ENCODE measurements at places on chromosomes 2 and 18.

DNA sequence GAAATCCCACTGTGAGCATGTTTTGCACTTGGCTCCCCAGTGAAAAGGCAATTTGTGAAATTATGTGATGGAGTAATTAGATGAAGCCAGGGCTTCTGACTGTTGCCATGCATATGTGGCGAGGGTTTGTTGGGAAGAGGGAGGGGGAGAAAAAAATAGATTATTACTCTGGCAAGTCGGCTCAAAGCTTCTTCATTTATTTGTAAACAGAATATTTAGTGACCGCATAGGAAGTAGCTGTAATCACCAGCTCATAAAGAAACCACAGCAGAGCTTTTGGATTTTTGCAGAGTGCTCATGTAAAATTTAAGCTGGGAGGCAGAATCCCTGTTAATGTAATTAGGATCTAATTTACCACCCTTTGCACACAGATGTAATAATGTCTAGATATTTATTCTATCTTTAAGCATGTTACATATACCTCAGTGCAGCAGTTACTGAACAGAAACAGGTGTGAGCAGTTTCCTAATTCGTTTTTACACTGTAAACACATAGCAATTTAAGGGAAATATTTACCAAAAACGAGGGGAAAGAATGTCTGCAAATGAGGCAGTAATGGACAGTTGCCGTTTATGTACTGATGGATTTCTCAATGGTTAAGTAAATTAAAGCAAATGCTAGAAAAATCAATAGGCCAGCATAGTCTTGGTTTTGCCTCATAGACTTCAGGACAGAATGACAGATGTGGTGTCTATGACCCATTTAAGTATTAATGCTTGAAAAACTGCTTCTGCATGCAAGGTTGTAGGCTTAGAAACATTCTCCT is 87.9 kb downstream of the MEIS1 start:
- no peak for DNase-seq

DNA sequence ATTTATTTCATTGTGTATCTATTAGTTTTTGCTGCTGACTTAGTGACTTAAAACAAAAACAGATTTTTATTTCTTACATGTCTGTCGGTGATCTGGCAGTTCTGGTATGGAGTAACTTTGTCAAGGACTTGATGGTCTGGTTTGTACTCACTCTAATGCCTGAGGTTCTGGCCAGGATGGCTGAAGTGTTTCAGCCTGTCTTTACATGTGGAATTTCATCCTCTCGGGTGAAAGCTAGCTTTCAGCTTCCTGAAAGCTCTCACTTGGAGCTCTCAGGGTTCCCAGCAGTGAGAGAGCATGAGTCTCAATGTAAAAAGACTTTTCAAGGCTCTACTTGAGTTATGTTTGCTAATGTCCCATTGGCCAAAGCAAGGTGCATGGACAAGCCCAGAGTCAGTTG is 216.4 kb downstream of the NR4A2 start:
- no peak for DNase-seq

DNA sequence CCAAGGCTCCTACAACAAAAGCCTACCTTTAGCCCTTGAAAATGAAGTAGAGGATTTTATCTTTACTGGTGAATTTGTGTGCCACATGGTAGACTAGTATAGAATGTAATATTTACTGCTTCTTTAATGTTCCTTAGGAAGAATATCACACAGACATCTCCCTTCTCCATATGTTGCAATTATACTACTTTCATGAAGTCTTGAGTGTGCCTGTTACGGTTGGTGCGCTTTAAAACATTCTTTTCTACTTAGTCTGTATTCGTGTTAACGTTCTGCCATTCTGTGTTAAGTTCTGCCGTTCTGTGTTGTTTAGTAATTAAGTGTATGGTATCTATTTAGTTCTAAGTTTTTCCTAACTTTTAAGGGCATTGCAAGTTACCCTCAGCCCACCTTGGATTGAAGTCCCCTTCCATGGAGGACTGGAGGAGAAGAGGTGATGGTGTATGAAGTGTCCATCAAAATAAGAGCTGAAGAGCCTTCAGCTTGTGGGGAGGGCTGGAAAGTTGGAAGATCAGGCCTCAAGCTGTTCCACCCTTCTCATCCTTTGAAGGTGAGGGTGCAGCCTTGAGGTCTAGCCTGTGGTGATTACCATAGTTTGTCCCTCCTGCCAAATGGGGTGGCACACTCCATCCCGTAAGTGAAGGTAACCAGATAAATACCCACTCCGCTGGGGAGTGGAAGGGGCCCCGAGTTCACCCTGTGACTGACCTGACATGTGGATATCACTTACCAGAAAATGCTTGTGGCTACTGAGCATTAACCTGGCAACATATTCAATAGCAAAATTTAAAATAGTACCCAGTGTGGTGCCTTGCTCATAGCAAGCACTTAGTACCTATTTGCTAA is 131.3 kb downstream of the SPTBN1 start:
- DNase-seq: no peak

GRCh38 chr2:178514664-178515063 is 34.4 kb downstream of the PLEKHA3 start:
- no peak for DNase-seq

DNA sequence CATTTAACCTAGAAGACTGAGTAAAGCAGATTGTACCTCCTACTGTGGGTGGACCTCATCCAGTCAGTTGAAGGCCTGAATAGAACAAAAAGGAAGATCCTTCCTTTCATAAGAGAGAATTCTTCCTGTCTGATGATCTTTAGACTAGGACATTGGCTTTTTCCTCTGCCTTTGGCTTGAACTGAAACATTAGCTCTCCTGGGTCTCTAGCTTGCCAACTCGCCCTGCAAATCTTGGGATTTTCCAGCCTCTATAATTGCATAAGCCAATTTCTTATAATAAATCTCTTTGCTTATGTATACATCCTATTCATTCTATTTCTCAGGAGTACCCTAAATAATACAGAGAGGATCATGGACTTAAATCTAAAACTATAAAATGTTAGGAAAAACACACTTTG is 6.2 kb upstream of the KDSR start:
- no peak for DNase-seq

GRCh38 chr18:40624959-40625358 is 1330.1 kb upstream of the PIK3C3 start:
- no peak for DNase-seq

DNA sequence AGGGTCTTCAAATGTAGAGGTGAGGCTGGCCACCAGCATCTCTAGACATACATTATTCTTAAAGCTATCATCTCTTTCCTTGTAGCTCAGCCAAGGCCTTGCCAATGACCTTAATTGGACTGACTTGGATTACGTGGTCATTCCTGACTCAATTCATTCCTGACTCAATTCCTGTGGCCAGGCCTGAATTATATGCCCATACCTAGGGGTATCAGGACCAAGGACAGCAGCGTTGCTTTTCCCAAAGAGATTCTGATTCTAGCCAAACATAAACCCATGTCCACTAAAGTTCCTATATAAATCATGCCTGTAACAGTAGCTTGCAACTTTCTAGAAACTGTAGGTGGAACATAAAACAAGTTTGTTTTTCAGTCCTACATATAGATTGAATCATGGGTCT is 231.7 kb downstream of the ARL6IP6 start:
- no peak for DNase-seq

- no peak for DNase-seq
These were observed 35.8 kb upstream of the ZNF516 start for GRCh38 chr18:76530846-76531245.

Measured in effector memory CD4-positive, alpha-beta T cell (primary cell).